Left lobe of liver (tissue), 2 donors: ENCODE measurements at places on chromosomes 5 and 9. TPM values are rescaled to one million over a fixed set of nuclear protein-coding genes. Genes with fewer than 3 reads are reported as not detected.
A peak's percentile ranks its signal among the peaks of the same experiment; 100 is the strongest.

Gene ZNF366
- 1.7 TPM for total RNA-seq

DNA sequence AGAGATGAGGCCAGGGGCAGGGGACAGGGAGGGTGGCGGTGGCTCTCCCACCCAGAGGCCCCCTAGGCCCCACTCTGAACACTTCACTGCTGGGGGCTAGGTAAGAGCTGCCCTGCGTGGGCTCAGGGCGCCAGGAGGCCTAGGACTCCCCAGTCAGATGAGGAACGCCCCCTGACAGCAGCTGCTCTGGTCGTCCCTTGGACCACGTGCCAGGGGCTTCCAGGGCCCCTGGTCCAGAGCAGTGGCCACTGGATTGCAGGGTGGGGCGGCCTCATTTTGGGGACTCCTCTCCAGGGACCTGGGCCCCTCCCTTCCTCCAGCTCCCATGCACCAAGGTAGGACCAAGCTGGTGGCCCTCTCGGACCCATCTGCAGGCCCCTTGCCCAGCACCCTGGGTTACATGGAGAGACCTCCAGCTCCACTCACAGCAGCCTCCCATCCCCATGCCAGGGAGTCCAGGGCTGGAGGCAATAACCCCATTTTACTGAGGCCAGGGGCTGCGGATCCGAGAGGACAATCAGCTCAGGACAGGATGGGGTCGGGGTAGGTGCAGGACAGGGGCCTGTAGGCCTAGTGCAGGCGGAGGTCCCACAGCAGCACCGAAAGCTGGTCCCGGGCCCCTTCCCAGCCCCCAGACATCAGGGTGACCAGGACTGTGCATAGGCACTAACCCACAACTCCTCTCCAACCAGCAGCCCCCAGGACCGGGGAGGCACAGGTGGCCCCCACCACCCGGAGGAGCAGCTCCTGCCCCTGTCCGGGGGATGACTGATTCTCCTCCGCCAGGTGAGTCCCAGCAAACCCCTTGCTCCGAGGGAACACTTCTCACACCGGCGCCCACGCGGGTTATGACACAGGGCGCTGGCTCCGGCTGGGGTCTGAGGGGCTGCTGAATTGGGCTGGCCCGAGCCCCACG, 1.5 kb downstream of the EGFL7 start:
- no peak for DNase-seq

- no peak for DNase-seq
Observed at GRCh38 chr9:72353455-72354116, 11.4 kb downstream of the ZFAND5 start.

DNA sequence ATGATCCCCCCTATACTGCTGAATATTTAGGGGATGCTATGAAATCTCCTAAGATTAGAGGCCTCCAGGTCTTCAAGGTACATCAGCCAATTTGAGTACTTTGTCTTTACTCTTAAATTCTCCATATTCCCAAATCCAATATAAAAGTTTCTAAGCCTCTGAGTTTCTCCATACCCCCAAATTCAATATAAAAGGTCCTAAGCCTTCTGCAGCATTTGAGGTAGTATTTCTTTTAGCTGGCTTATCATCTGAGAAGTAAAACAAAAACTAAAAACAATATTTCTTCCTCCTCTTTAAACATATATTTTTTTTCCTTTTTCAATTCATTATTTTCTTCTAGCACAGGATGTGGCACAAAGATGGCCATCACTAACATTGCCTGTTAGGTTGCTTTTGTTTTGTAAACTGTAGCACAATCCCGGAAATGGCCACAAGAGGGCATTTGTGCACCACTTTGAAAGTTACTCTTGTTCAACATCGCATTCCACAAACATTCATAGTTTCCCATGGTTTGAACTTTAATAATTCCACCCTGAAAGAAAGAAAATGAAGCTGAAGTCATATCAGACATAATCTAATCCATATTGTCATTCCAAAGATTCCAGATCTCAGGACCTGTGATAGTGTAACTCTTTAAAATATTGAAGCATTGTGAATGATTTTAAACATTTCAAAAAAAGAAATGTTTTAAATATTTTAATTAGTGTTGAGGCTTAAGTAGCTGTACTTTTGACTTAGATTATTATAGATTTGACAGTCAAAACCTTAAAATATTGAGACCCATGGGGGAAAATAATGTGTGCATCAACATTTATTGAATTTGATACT, 21.0 kb upstream of the SCGB3A2 start:
- DNase-seq = peak; percentile 59

DNA sequence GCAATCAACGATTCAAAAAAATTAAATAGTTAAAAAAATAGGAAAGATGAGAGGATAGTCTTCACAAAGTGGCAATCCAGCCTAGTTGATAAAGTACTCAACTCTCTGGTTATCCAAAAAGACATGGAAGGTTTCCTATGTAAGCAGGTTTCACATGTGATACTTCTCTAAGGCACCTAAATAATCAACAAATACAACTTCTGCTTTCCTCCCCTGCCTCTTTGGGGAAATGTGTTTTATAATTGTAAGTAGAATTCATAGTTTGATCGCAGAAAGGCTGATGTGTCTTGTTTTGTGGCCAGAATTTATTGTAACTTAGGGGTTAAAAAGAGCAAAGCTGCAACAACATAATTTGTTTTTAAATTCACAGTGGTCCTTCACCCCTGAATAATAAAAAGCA, 855.5 kb upstream of the DMAC1 start:
- no peak for DNase-seq

DNA sequence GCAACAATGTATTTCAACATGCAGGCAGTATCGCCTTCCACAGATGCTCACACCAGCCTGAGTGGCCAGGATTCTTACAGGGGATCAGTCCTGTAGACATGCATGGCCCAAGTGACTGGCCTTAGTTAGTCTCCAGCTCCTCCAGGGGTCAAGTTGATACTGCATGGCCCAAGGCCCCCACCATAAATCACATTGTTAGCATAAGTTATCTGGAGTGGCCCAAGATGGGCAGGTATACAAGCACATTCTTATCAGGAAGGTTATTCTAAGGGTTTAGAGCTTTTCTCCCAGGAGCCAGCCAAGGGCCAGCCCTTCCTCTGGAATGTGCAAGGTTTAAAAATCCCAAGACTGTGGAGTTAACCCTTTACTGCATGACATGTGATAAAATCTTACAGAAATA, 230.9 kb upstream of the NFIL3 start:
- no peak for DNase-seq
